GM20000 (cell line): ENCODE measurements at places on chromosomes 13 and 19.
A peak's percentile ranks its signal among the peaks of the same experiment; 100 is the strongest.

DNA sequence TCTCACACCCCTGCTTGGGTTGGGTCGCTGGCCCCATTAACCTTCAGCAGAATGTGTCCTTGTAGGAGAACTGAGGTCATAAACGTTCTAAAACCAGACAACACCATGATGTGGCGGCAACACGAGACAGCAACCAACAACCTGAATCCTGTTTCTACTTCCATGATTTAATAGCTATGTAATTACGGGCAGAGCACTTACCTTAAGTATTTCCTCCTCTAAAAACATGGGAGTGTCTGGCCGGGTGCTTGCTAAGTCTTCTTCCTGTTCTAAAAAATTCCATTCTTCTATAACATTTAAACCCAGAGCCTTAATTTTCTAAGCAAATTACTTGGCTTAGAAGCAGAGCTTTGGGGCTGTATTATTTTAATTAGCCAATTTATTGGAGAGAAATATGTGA lies 33.5 kb upstream of the IRS2 start:
- no peak for DNase-seq

DNA sequence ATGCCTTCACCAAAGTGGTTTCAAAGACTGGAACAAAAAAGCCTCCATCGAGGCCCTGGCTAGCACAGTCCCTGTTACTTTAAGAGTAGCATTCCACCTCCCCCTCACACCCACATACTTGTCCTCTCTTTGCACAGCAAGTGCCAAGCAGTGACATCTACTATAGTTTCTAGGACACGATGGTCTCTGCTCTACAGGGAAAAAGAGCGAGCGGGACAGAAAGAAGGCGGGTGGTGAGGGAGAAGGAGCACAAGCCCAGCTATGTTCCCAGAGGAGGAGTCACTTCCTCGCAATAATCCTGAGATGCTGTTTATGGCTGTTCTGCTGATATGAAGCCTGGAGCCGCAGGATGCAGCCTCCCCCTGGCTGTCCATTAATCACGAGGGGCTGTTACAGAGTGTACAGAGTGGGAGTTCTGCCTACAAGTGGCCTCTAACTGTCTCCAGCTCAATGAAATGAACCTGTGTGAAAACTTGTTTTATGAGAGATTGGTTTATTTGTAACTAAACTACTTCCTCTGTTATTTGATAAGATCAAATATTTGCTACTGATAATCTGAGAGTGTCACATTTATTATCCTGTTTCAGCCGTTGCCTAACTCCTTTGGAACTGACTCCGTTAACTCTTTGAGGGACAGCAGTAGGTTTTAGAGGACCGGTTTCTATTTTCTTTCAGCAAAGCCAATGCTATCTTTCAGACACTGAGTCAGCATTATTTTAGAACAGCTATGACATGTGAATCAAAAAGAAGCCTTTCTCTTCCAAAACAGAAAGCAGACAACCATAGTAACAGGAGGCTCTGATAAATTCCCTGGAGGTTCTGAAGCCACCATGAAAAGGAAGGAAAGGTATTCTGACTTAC lies 208.0 kb downstream of the SPRY2 start:
- DNase-seq, result no peak

DNA sequence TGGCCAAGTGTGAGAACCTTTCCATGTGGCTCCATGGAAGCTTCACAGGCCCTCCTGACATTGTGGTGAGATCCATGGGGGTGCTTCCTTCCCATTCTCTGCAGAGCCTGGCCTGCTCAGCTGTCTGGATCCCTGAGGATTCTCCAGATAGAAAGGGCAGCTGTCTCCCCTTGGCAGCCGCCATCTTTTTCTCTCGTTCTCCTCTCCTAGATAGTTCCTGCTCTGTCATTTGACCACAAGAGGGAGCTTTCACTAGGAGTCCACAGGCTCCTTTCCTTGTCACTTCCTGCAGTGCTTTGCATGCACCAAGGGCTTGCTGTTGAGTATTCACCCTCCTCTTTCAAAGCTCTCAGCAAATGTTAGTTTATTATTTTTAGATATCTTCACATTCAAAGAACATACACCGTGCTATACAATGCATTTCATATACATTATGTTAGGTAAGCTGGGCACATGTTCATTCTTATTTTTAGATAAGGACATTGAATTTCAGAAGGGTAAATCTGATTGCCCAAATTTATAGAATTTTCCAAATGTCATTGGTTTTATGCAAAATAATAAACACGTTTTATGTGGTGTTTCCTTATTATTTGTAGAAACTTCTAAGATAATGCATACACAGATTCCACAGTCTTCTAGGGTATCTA lies 133.2 kb downstream of the FRY start:
- peak; percentile 11 for DNase-seq

DNA sequence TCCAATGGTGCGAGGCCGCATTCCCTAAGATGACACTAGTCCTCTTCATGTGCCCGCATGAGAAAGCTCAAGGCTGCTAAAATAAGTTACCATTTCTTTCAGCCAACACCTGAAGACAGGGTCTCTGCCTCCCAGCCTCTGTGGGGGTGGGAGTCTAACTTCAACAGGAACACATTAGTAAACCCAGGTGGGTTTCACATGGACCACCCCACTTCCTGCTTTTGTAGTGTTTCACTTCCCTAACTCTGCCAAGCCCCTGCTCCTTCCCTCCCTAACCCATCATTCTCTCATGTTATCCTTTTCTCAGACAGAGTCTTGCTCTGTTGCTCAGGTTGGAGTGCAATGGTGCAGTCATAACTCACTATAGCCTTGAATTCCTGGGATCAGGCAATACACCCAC lies 783.6 kb downstream of the UQCRFS1 start:
- no peak for DNase-seq

- DNase-seq, result no peak
These were observed 38.7 kb downstream of the PBX4 start for GRCh38 chr19:19579533-19580361.

- DNase-seq, result no peak
These were observed 6.2 kb downstream of the RPL28 start for GRCh38 chr19:55391702-55392615.

DNA sequence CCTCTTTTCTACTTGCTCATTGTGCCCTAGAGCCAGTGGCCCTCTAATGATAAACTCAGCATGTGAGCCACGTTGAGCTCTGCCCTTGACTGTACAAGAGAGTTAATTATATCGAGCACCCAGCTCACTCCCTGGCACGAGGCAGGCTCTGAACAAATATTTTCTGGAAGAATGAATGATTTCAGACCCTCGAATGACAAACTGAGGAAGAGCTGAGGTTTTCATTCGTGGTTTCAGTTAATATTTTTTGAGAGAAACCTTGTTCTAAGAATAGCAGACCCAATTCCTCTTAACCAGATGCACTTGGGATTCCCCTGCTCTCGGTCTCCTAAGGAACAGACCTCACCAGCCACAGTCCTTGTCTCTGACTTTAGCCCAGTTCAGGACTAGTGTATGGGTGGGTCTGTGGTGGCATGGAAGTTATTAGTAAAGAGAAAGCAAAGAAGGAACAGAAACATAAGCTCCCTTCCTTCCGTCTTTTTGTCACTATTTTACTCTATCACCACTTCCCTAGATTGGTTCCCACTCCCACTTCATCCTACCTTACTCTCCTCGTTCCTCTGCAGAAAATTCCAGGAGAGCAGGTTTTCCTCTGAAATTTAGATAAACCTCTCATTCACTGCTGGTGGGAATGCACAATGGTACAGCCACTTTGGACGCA lies 22.1 kb upstream of the WDFY2 start:
- DNase-seq, result peak; percentile 34

DNA sequence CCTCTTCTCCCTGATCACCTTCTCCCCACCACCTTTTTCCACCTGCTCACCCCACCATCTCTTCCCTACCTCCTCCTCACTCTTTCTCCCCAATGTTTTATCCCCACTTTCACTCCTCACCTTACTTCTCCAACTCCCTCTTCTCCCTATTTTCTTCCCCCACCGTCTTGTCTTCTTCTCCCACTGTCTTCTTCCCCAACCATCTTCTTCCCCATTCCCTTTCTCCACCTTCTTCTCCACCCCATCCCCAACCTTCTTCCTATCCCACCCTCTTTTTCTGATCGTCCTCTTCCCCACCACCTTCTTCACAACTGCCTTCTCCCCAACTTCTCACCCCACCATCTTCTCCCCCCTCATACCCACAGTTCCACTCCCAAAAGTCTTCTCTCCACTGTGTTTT lies 929.4 kb downstream of the UQCRFS1 start:
- no peak for DNase-seq

- DNase-seq, result no peak
These were observed 304.7 kb downstream of the POU4F1 start for GRCh38 chr13:78298657-78299056.

DNA sequence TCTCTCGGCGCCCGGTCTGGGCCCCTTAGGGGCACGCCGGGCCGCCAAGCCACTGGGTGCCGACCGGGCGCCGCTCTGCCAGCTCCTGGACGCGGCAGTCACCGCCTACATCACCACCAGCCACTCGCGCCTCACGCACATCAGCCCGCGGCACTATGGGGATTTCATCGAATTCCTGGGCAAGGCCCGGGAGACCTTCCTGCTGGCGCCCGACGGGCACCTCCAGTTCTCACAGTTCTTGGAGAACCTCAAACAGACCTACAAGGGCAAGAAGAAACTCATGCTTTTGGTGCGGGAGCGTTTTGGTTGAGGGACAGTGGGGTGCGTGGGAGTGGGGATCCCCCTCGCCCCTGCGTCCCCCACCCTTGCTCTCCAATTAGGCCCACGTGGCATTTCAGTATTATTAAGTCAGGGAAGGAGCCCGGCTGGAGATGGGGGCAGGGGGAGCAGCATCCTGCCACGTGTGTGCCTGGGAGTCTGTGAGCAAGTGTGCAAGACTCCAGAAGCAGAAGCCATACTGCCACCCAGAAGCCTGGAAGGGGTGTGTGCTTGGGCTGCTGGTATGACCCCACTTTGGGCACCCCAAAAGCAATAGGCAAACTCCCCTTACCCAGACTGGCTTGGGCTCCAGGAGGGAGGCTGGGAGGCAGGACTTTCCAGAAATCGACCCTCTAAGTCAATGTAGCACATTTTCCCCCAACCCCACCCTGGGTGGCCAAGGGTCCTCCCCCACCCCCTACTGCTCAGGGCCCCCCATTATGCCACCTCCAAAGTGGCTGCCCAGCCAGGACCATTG lies 35.7 kb downstream of the ZSWIM4 start:
- DNase-seq, result no peak

DNA sequence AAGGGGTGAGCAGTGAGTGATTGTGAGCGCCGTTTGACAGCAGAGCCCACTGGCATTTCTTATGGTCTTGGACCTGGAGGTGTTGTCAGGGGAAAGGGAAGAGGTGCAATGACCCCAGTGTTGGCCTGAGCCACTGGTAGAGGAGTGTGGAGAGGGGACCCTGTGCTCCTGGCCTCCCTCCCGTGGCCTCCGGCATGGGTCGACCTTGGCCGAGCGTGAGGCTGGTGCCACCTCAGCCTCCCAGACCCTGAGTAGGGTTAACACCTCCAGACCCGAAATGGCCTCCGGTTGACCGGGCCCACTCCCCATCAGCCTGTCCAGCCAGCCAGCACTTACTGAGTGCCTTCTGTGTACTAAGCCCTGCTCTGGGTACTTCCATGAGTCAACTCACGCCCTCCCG lies 6.5 kb downstream of the TRAPPC5 start:
- DNase-seq, result no peak

GRCh38 chr19:21092109-21092508 lies 10.1 kb downstream of the ZNF714 start:
- DNase-seq, result no peak

GRCh38 chr13:36377826-36378468 lies 31.8 kb upstream of the SPART start:
- no peak for DNase-seq

GRCh38 chr13:111474136-111475002 lies 153.9 kb downstream of the TEX29 start:
- DNase-seq, result peak; percentile 50

GRCh38 chr13:105464249-105464648 lies 1071.2 kb downstream of the EFNB2 start:
- DNase-seq, result no peak

- DNase-seq, result no peak
These were observed 35.1 kb downstream of the TMEM255B start for GRCh38 chr13:113794086-113794485.

DNA sequence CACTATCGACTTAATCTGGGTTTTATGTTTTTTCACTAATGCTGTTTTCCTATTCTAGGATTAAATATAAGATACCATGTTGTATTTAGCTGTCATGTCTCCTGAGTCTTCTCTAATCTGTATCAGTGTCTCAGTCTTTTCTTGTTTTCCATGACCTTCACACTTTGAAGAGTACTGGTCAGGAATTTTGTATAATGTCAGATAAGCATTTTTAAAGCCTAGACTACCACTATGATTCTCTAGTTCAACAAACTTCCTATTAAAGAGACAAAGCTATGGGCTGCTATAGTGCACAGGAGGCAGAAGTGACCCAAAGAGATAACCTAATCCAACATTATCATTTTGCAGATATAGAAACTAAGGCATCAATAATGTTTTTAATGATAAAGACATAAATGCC lies 63.0 kb upstream of the ZDHHC20 start:
- no peak for DNase-seq

- DNase-seq, result peak; percentile 59
These were observed 10.0 kb downstream of the DPF1 start for GRCh38 chr19:38213911-38214625.

DNA sequence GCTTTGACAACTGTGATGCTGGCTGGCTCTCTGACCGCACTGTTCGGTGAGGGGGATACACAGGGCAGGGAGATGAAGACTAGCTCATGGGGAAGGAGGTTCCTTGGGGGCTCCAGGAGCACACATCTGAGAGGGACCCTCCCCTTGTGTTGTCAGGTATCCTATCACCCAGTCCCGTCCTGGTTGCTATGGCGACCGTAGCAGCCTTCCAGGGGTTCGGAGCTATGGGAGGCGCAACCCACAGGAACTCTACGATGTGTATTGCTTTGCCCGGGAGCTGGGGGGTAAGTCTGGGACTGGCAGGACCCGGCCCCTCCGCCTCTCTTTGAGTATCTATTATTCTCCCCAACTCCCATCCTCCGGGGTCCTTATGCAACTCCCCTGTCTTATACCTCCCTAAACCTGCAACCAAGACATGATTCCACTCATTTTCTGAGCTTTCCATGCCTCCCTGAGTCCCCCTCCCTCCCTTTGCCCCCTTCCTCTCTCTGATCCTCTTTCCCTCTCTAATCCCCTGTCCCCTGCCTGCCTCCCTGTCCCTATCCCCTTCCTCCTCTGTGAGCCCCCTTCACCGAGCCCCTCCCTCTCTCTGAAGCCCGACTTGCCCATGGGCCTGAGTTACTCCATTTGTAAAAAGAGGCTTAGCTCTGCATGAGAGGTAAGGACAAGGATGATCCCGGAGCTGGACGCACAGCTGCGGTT lies 12.5 kb downstream of the NCAN start:
- DNase-seq, result no peak

GRCh38 chr19:6712231-6712630 lies 8.2 kb downstream of the C3 start:
- DNase-seq, result no peak

GRCh38 chr19:20359933-20360720 lies 193.1 kb downstream of the ZNF486 start:
- DNase-seq, result no peak

- no peak for DNase-seq
These were observed 2020.1 kb upstream of the PCDH20 start for GRCh38 chr13:63435667-63436324.

GRCh38 chr19:44002566-44003460 lies at the start of gene ZNF230:
Gene ZNF230 (plus strand): TSS chr19:44002957. CDS start chr19:44007079, 4,122 bp downstream.
- DNase-seq, result peak; percentile 85

GRCh38 chr19:10155839-10156238 lies 36.1 kb upstream of the EIF3G start:
- no peak for DNase-seq
